ENCODE measurements at places on chromosomes 16 and 17. TPM values are rescaled to one million over a fixed set of nuclear protein-coding genes. Genes with fewer than 3 reads are reported as not detected.

DNA sequence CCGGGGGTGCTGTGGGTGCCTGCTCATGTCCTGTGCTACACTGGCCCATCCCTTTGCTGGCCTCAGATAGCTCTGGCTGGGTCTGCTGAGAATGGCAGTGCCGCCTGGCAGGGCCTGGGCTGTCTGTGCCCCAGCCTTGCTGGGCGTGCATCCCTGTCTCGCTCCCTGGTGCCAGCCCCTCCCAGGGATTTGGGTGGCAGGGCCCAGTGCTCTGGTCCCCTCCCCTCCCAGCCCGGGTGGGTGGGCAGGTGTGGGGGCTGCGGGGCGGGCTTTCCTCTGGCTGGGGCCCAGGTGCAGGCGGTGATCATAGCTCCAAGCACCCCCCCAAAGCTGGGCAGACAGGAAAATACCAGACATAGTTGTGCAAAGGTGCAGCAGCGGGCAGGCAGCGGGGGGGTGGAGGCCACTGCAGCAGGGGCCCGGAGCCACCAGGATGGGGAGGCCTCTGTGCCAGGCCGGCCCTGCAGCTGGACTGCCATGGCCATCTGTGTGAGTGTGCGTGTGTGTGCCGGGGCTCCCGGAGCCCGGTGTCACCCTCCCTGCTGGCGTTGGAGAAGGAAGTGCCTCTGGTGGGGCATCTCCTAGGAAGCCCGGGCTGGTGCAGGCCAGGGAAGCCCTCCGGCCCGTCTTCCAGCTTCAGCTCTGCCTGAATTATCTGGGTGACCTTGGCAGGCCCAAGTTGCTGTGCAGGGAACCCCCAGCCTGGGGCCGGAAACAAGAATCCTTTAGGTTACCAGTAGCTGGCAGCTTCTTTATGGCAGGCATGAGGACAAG, 7.4 kb downstream of the GLIS2 start:
- peaks cover 2% of the 10 kb centered on the region for H3K4me1 ChIP-seq
- no peaks in the 10 kb centered on the region for H3K27me3 ChIP-seq
- DNase-seq, result peak; percentile 76
- H3K36me3 ChIP-seq, result no peaks in the 10 kb centered on the region
- H3K4me3 ChIP-seq, result no peak overlapping the region

GRCh38 chr17:59287891-59288290, 43.6 kb upstream of the YPEL2 start:
- no peaks in the 10 kb centered on the region for H3K27me3 ChIP-seq
- H3K36me3 ChIP-seq, result no peaks in the 10 kb centered on the region
- H3K27ac ChIP-seq, result no peak overlapping the region
- H3K4me1 ChIP-seq, result no peaks in the 10 kb centered on the region

Gene NPIPB9
- 2.8 TPM for total RNA-seq

DNA sequence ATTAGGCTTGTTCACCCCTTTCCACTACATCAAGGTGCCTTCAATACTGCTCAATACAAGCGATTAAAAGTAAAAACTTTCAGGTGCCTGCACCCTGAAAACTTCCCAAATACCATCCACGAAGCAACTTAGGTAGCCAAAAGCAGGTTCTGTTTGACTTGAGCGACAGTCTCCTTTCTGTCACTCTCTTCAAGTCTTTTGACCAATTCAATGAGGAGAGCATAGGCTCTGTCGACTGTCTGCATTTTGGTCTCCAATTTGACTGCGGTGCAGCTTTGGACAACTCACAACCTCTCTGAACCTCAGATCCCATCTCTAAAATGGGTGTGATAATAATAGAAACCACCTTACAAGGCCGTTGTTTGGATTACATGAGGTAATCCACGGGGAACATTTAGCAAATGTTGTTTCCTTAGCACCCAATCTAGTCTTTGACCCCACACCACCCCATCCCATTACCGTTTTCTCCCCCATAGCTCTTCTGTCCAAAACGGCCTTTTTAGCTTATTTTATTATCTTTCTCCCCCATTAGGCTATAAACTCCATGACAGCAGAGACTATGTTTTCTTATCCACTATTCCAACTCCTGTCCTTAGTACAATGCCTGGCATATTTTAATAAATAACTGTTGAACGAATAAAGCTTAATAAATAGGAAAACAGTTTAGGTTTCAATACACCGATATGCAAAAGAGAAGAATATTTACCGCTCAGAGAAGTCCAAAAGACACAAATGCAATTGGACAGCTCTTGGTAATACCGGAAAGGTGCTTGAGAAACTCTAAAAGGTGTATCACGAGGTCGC, 999 bp downstream of the MARF1 start:
- peaks cover 3% of the 10 kb centered on the region for H3K36me3 ChIP-seq
- DNase-seq, result no peak
- H3K27ac ChIP-seq, result no peak overlapping the region
- H3K4me1 ChIP-seq, result no peaks in the 10 kb centered on the region

DNA sequence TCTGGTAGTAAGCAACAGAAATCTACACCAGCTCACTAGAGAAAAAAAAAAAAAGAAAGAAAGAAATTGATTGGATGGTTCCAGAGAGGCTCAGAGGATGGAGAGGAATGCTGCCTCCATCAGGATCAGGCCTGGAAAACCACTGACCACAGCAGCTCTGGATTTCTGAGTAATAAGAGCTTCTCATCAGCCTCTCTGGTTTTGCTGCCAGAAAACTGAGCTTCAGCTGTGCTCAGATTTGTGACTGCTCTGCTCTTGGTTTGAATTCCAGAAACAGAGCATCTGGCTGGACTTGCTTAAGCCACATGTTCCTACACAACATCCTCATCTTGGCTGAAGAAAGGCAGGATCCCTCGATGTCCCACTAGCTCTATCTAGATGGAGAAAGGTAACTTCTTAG, 25.9 kb downstream of the IRX6 start:
- no peak for DNase-seq
- no peaks in the 10 kb centered on the region for H3K4me1 ChIP-seq
- H3K36me3 ChIP-seq, result no peaks in the 10 kb centered on the region
- H3K27ac ChIP-seq, result no peak overlapping the region
- H3K4me3 ChIP-seq, result no peak overlapping the region

GRCh38 chr16:56909527-56909979, 22.4 kb upstream of the HERPUD1 start:
- no peaks in the 10 kb centered on the region for H3K36me3 ChIP-seq
- no peak for DNase-seq
- no peaks in the 10 kb centered on the region for H3K4me1 ChIP-seq
- no peak overlapping the region for H3K4me3 ChIP-seq
- H3K27me3 ChIP-seq, result no peaks in the 10 kb centered on the region

DNA sequence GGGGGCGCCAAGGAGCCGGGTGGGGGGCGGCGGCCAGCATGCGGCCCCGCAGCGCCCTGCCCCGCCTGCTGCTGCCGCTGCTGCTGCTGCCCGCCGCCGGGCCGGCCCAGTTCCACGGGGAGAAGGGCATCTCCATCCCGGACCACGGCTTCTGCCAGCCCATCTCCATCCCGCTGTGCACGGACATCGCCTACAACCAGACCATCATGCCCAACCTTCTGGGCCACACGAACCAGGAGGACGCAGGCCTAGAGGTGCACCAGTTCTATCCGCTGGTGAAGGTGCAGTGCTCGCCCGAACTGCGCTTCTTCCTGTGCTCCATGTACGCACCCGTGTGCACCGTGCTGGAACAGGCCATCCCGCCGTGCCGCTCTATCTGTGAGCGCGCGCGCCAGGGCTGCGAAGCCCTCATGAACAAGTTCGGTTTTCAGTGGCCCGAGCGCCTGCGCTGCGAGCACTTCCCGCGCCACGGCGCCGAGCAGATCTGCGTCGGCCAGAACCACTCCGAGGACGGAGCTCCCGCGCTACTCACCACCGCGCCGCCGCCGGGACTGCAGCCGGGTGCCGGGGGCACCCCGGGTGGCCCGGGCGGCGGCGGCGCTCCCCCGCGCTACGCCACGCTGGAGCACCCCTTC, 484 bp downstream of the FZD2 start:
- DNase-seq, result peak; percentile 74
- peak overlapping the region; percentile 23 for H3K27ac ChIP-seq
- no peaks in the 10 kb centered on the region for H3K27me3 ChIP-seq
- no peaks in the 10 kb centered on the region for H3K36me3 ChIP-seq
- no peaks in the 10 kb centered on the region for H3K4me1 ChIP-seq

GRCh38 chr16:68517606-68518166, 21.4 kb upstream of the ZFP90 start:
- no peaks in the 10 kb centered on the region for H3K27me3 ChIP-seq
- no peak for DNase-seq
- H3K4me3 ChIP-seq, result no peak overlapping the region
- H3K27ac ChIP-seq, result no peak overlapping the region
- H3K36me3 ChIP-seq, result no peaks in the 10 kb centered on the region

Gene HOXB7
- total RNA-seq, result 14.1 TPM

GRCh38 chr16:20903899-20904506, 3.4 kb downstream of the LYRM1 start:
- H3K27me3 ChIP-seq, result no peaks in the 10 kb centered on the region
- H3K36me3 ChIP-seq, result no peaks in the 10 kb centered on the region
- H3K4me3 ChIP-seq, result no peak overlapping the region
- DNase-seq, result no peak

GRCh38 chr16:540645-541340, 13.3 kb downstream of the CAPN15 start:
- no peak overlapping the region for H3K27ac ChIP-seq
- no peaks in the 10 kb centered on the region for H3K4me1 ChIP-seq
- no peak for DNase-seq
- no peaks in the 10 kb centered on the region for H3K36me3 ChIP-seq

Gene CBX8
- total RNA-seq, result 6.2 TPM

GRCh38 chr16:52235186-52235585, 311.8 kb downstream of the TOX3 start:
- no peak overlapping the region for H3K4me3 ChIP-seq
- H3K4me1 ChIP-seq, result no peaks in the 10 kb centered on the region
- H3K36me3 ChIP-seq, result no peaks in the 10 kb centered on the region
- H3K27ac ChIP-seq, result no peak overlapping the region
- DNase-seq, result no peak

- no peak overlapping the region for H3K27ac ChIP-seq
- no peaks in the 10 kb centered on the region for H3K27me3 ChIP-seq
- DNase-seq, result no peak
- no peaks in the 10 kb centered on the region for H3K36me3 ChIP-seq
Observed at GRCh38 chr17:43976963-43977837, 23.5 kb upstream of the PYY start.

Data from aorta (tissue), 5 donors.